ENCODE measurements at places on chromosomes 1 and 21.

DNA sequence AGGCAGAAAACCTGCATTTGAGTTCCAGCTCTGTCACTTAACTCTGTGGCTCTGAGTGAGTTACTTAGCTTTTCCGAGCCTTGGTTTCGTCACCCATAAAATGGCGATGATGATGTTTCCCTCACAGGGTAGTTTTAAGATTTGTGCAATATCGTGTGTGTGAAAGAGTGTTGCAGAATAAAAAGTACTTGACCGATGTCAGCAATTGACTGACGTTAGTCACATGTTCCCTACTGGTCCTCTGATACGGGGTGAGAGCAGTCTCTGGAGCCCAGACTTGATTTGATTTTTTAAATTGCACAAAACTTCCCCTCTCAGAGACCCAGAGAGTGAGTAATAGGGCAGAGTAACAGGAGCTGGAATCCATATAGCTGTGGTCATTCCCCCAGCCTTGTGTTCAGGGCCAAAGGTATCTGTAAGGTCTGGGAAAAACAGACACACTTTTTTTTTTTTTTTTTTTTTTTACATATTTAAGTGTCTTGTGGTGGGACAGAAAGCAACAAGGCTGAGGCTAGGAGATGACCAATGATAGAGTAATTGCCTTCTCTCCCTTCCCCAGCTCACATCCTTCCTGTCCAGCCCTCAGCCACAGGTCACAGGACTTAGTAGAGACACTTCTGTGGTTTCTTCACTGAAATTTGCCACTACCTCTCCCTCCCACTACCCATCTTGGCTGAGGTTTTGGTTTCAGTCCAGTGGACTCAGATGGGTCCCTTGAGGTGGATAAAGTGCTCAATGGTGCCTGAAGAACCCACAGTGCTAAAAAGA is 2.0 kb downstream of the FCER1G start:
- no peak for DNase-seq

DNA sequence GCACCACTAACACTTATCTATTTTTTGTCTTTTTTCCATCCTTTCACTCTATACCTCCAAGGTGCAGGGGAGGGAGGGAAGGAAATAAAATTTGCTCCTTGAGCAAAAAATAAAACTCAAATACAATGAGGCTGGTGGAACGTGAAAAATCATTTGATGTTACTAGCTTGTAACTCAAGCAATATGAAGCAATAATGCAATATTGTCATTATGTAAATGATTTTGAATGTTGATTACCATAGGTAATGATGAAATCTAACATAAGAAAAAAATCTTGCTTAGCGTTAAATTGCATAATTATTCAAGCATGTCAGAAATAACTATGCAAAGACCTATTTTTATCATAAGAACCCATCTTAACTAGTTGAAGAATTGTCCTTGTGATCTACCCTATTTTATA is 277.7 kb downstream of the KCTD3 start:
- no peak for DNase-seq

DNA sequence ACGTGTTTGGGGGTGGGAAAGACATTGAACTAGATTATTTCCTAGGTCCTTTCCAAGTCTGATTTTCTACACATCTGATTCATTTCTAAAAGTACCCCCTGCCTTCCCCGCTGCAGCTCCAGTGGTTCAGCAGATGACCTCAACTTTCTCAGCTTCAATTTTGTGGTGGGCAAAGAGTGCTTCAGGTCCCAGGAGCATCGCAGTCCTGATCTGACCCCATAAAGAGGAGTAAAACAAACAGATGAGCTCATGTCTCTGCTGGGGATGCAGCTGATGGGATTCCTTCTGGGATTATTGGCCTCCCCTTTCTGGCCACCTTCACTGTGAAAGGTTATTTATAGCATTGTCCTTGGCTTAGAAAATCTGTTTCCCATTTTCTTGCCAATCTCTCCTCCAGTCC is 337.0 kb upstream of the PLXNA2 start:
- no peak for DNase-seq

DNA sequence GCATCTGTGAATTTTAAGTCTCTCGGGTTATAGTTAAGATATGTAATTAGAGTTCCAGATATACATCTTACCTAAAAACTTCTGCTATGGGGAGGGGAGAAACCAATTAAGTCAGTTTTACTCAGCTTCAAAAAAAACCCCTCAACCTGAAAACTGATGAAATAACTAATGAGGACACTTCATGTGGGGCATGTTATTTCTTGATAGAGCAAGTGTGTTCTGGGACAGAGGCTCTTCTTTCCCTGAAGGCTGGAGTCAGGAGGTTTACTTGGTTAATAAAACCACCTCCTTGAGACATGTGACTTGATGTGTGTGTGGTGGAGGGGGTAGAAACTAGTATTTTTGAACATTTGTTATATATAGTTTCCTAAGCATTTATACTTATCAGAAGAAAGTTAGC is 313.0 kb upstream of the ST6GALNAC5 start:
- DNase-seq: no peak

GRCh38 chr1:92933459-92933858 is 27.8 kb downstream of the DIPK1A start:
- DNase-seq: no peak

- DNase-seq: no peak
These were observed 525 bp downstream of the AIRE start for GRCh38 chr21:44286086-44286715.

- no peak for DNase-seq
These were observed 63.7 kb downstream of the TENT5C start for GRCh38 chr1:117669572-117669971.

DNA sequence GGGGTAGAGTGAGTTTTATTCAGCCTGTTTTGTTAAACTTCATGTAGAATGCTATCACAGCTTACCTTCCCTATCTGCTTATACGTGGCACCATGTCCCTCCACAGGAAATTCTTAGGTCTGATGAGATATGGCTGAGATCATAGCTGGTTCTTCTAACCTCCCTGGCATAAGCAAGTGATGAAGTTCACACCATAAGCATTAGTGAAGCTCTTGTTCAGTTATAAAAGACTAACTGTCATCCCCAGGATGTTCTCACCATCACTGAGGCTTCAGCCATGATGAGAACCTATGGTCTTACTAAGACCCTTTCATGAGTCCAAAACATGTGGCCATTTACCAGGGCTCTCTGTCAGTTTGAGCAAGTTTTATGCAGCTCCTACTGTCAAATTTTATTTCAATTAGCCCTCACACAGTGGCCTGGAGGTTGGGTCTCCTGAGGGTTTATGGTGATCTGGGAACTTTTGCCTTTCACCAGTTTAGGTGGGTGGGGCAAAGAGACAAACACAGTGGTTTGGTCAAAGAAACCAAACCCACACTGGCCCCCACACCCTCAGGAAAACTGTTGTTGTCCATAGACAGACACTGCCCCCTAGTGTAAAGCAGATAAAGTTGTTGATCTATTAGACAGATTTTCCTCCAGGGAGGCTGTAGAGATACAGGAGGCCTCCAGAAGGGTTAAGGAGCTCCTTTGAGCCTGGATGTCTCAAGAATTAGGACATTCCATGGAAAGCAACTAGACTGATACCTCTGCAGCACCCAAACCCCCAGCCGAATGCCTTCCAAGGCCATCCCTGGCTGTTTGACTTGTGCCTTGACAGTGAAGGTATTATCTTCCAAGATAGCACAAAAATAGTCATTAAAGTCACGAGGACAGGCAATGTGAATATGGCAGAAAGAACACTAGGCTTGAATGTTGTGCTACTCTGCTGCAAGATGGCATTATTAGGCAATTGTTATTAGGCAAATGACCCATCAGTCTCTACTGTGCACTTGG is 5.0 kb downstream of the SLC22A15 start:
- no peak for DNase-seq

DNA sequence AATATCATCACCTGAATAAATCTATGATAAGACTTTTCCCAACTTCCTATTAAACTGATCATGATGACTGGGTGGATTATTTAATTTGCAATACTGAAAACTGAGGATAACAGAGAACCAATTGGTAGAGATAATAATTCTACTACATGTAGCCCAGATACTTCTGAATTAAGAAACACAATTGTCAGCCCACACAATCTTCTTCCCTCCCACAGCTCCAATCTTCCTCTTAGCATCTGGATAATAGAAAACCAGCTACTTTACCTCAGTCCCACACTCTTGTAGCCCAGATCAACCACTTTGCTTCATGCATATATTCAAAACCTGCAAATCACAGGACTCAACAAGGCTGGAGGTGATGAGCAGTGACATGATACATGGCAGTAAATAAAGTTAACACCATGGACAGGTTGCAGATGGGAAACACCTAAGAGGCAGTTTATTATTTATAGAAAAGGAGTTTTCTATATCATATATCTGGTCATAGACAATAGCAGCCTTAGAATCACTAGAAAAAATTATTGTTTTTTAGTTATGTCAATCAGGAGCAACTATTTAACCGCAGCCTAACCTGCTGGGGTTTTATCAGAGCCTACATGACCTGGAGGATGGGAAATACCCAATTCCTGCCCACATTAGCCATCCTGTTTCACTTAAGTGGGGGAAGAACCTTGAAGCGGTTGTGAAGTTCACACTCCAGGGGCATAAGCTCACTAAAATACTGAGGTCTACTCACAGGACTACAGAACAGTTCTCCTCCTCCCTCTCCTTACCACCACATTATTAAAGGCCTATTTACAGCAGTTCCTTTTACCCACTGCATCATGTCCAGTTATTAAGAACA is 16.7 kb downstream of the FRRS1 start:
- DNase-seq: no peak

DNA sequence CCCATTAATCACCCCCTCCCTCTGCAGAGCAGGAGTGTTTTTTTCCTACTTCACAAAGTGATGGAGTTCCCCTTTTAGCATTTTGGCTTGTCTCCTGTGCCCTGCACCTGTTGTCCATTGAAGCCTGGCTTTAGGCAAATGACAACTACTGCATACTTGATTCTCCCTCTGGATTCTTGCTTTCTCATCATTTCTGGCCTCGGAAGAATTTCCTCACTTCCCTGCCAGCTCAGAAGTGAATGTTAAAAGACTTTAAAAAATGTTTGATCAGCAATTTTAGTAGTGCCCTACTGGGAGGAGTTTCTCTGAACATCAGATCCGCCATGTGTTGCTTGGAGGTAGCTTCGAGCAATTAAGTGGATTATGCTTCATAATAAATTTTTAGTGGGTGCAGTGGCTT is 28.1 kb downstream of the RCOR3 start:
- no peak for DNase-seq

DNA sequence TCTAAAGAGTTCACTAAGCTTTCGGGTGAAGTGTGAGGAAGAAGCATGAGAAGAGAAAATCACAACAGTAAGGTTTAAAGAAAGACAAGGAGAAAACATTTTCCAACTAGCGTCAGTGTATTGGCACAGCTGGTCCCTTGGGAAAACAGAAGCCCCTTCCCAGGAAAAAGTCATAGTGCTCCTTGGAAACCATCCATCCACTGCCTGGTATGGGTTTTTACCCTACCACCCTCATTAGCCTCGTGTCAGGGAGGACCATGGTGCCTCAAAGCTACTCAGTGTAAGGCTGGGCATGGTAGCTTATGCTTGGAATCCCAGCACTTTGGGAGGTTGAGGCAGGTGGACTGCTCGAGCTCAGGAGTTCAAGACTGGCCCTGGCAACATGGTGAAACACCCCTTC is 12.7 kb downstream of the AADACL4 start:
- no peak for DNase-seq

DNA sequence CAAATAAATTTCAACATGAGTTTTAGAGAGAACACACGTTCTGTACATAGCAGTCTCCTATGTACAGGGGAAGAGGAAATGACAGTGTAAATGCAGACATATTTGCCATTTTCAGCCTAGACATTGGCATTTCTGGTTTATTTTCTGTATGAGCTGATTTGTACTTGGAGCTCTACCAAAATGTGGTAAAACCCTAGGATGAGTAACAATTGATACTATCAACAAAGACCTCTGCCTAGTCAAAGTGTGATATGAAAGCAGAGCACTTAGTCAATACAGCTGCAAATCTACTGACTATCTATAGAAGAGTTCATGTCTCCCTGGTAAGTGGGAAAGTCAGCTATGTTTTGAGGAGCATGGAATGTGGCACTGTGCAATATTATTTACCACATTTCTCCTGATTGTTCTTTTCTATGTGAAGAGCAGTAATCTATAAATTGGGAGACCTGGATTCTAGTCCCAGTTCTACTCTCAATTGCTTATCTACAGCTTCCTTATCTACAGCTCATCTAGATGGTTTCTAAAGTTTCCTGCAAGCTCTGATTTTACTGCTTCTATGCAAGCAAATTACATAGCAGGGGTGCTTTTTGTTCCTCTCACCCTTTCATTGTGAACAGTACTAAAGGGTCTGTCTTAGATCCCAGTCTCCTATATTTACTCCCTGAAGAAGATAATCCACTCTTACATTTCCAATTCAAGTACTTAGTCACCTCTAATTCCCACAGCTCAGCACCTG is 334.2 kb downstream of the NTNG1 start:
- DNase-seq: no peak

- no peak for DNase-seq
These were observed 76.1 kb upstream of the SLC2A1 start for GRCh38 chr1:43034778-43035177.

- no peak for DNase-seq
These were observed 2225.7 kb downstream of the NCAM2 start for GRCh38 chr21:23223882-23224281.

GRCh38 chr1:21534674-21535378 is 25.6 kb downstream of the ALPL start:
- DNase-seq: no peak

- no peak for DNase-seq
These were observed 32.3 kb upstream of the RALGPS2 start for GRCh38 chr1:178692564-178693327.
